ENCODE measurements at places on chromosomes 1 and 21.

DNA sequence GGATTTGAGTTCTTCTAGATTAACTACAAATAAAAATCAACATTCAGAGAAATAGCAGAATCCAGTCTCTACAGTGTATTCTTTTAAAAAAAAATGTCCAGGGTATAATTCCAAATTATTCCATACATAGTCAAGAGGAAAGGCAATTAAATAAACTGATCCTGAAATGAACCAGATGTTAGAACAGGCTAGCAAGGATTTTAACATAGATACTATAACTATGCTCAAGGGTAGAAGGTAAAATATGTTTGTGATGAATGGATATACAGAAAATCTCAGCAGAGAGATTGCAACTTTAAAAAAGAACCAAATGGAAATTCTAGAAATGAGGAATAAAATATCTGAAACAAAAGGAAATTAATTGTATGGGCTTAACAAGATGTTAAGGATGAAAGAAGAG, 32.4 kb downstream of the CYYR1 start:
- no peak for DNase-seq

DNA sequence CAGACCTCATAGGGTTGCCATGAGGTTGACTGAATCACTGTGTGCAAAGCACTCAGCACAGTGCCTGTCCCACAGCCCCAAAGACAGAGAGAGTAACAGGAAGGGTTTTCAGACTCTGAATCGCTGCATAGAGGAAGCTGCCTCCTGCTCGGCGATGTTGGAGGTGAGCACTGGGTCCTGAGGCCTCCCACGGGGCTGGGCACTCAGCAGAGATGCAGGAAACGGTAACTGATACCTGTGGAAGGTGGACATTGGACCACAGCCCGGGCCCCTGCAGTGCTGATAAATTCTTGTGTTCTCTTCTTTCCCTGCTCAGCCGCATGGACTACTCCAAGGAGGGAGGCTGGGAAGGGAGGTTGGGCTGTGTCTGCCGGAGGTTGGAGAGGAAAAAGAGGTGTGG, 389.7 kb downstream of the PTPRU start:
- no peak for DNase-seq

GRCh38 chr1:168235937-168236336, 10.1 kb downstream of the SFT2D2 start:
- DNase-seq: no peak

- no peak for DNase-seq
Measured at GRCh38 chr1:117860896-117861610, 68.4 kb downstream of the GDAP2 start.

DNA sequence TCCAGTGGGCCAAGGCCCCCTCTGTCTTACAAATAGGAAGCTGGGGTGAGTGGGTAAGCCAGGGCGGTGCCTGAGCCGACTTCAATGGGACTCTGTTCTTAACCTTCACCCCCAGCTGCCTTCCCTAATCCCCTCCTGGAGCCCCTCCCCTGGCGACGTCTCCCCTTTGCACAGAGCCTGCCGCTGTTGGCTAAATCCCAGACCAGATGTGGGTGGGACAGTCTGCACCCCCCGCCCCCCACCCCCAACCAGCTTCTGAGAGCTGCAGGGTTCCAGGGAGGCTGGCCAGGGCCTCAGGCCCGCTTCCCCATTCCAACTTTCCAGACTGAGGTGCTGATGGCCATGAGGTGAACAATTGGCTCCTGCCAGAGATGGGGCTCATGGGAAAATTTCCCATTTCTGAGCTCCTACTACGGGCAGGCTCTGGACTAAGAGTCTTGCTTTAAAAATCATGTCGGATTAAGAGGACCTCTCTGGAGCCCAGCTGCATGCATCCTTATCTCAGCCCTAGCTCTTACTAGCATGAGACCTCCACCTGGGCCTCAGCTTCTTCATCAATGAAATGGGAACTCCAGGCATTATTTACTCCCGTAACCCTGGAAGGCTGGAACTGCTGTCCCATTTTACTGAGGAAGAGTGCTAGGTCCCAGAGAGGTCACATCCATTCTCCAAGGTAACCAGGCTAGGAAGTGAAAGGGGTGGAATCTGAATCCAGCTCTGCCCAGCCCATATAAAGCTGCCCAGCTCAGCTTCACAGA, 6.4 kb downstream of the COL8A2 start:
- DNase-seq: no peak

- DNase-seq: no peak
Measured at GRCh38 chr1:237763137-237763536, 127.6 kb downstream of the ZP4 start.

DNA sequence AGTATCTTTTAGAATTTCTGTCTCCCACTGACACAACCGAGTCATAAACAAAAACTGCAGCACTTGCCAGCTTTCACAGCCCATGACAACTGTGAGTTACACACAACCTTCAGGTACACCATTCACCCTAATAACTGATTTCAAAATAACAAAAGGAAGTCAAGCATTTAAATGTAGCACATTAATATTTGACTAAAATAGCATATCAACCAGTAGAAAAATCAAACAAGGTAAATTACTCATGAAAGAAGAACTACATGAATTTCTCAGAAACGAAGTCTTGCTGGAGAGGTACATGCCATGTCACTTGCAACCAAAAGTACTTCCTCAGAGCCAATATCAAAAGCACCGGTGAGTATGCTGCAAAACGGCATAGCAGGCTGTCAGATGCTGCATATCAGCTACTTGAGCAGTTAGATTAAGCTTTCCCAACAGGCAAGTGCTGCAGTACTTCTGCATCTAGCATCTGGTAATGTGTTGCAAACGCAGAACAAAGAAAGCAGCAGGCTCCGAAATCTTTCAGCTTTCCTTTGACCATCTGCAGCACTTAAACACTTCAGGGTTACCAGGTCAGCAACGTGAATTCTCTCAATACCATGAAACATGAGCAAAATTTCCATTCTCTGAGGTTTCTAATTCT, 223.2 kb downstream of the SMYD3 start:
- DNase-seq: no peak

Data from activated T-cell treated with anti-CD3 and anti-CD28 coated beads for 24 hours (primary cell).